ENCODE measurements at places on chromosomes 6 and 20. TPM values are rescaled to one million over a fixed set of nuclear protein-coding genes. Genes with fewer than 3 reads are reported as not detected.

Gene MCHR2
- not detected for total RNA-seq

Gene RFX6
- not detected for total RNA-seq

Gene SLC35F1
- total RNA-seq = 1.2 TPM

Gene GINS1
- total RNA-seq = 0.69 TPM

Gene DPPA5
- not detected for total RNA-seq

Gene SLC12A5
- total RNA-seq = not detected

Gene NXT1
- total RNA-seq = 19.1 TPM

Gene LIME1
- total RNA-seq = 4.9 TPM

Gene LST1
- 24.8 TPM for total RNA-seq

Gene CPNE1
- total RNA-seq = 130 TPM

Gene DCDC2
- not detected for total RNA-seq

Gene PRDM13
- total RNA-seq = not detected

Gene OR11A1
- not detected for total RNA-seq

Gene GPX5
- total RNA-seq = not detected

Gene TMEM244
- not detected for total RNA-seq

Gene RNF182
- 0.37 TPM for total RNA-seq

Gene BMP7
- total RNA-seq = 0.65 TPM

Gene EDN1
- total RNA-seq = 7.2 TPM

Gene CD83
- 1.3 TPM for total RNA-seq

Gene STX7
- 67.7 TPM for total RNA-seq

Gene IPCEF1
- 4.0 TPM for total RNA-seq

Gene ZFP57
- 0.24 TPM for total RNA-seq

Gene PET117
- total RNA-seq = 9.9 TPM

Gene PPP1R3G
- 4.2 TPM for total RNA-seq

Gene TGM3
- total RNA-seq = not detected

Gene PTCHD4
- total RNA-seq = 1.6 TPM

Gene MCCD1
- total RNA-seq = not detected

Gene GPSM3
- 15.4 TPM for total RNA-seq

Gene THBD
- total RNA-seq = 46.9 TPM

Gene PDE7B
- total RNA-seq = 7.2 TPM

Gene ZNF311
- total RNA-seq = 0.90 TPM

Gene SRMS
- not detected for total RNA-seq

Gene TRIM15
- total RNA-seq = not detected

Gene VWA7
- 0.37 TPM for total RNA-seq

Gene CLPSL1
- not detected for total RNA-seq

Gene GJA1
- 68.2 TPM for total RNA-seq

Gene HM13
- 118 TPM for total RNA-seq

Gene FERMT1
- 1.4 TPM for total RNA-seq

Gene LPA
- not detected for total RNA-seq

Gene SYCP2L
- 0.71 TPM for total RNA-seq

Gene FBXO30
- total RNA-seq = 17.4 TPM

Gene SYCP2
- total RNA-seq = 0.97 TPM

Gene CHRNA4
- total RNA-seq = not detected

Gene TDRD6
- total RNA-seq = 0.52 TPM

Gene PLTP
- total RNA-seq = 689 TPM

Data from posterior vena cava (tissue), 2 donors.